Renal pelvis (tissue), 12 donors: ENCODE measurements at places on chromosomes 7 and 10. TPM values are rescaled to one million over a fixed set of nuclear protein-coding genes. Genes with fewer than 3 reads are reported as not detected.

Gene MAP3K8
- 6.3 TPM for polyA plus RNA-seq

Gene HDAC9
- 8.4 TPM for polyA plus RNA-seq

Gene SPDYE11
- polyA plus RNA-seq = 1.3 TPM

Gene SLIT1
- 6.7 TPM for polyA plus RNA-seq

Gene RTKN2
- 10.1 TPM for polyA plus RNA-seq

GRCh38 chr7:87193912-87194311 lies 25.6 kb downstream of the TMEM243 start:
- DNase-seq = no peak

GRCh38 chr10:14142606-14143250 lies 188.0 kb downstream of the FRMD4A start:
- no peak for DNase-seq

DNA sequence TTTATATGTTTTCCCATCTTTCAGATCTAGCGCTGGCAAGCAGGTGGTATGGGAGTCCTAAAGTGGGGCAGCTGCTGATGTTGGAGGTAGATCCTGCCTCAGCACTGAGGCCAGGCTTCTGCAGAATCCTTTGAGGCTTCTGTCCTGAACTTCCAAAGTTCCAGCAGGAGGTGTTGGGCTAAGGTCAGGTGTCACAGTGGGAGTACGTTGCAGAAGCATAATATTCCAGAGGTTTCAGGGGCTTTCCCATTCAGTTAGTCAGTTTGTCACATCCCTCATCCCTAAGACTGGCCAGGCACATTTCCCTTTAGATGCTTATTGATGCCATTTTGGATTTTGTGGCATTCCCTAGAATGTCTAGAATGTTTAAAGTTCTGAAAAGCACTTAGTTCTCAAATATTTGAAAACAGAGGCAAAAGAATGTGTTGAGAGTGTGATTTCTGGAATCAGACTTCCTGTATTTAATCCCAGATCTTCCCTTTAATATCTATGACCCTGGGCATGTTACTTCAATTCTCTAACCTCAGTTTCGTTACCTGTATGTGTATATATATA lies 319.1 kb upstream of the PHYHIPL start:
- no peak for DNase-seq

- no peak for DNase-seq
Measured at GRCh38 chr7:21336743-21337142, 91.1 kb upstream of the SP4 start.

DNA sequence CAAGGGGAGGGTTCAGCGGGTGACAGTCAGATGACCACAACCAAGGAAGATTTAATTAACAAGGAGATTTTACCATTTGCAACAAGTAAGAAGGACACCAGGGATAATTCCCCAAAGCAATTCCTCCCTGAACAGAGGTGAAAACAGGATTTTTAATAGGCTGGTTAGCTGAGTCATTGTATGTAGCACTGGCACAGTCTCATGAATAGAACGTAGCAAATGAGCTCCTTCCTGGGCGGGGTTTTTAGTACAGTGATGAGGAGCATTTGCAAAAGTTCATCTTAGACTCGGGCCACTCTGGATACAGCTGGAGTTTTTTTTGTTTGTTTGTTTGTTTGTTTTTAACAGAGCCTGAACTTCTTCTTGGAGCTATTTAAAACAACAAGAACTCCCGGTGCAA lies 39.0 kb downstream of the TAC1 start:
- DNase-seq = no peak
